ENCODE measurements at places on chromosomes 13 and 19. TPM values are rescaled to one million over a fixed set of nuclear protein-coding genes. Genes with fewer than 3 reads are reported as not detected.

Gene KCNJ14
- polyA plus RNA-seq: 0.40 TPM

Gene ZNF90
- polyA plus RNA-seq: 9.4 TPM

Gene C1QTNF9
- 0.38 TPM for polyA plus RNA-seq

Gene C19orf81
- polyA plus RNA-seq: 5.1 TPM

Gene FBXO27
- 9.8 TPM for polyA plus RNA-seq

Gene MBD3L3
- polyA plus RNA-seq: not detected

Gene ELF1
- 45.8 TPM for polyA plus RNA-seq

Gene CLPTM1
- polyA plus RNA-seq: 120 TPM

All from left renal cortex interstitium (tissue), 4 donors.